Activated naive CD4-positive, alpha-beta T cell treated with anti-CD3 and anti-CD28 coated beads, Interleukin-2, amount 50 U/mL, for 16 hours (primary cell): ENCODE measurements at places on chromosomes 6 and 20.

- no peak for DNase-seq
Measured at GRCh38 chr6:151388997-151389617, 2.3 kb downstream of the ZBTB2 start.

- no peak for DNase-seq
Measured at GRCh38 chr6:154894902-154895301, 100.2 kb upstream of the TIAM2 start.

DNA sequence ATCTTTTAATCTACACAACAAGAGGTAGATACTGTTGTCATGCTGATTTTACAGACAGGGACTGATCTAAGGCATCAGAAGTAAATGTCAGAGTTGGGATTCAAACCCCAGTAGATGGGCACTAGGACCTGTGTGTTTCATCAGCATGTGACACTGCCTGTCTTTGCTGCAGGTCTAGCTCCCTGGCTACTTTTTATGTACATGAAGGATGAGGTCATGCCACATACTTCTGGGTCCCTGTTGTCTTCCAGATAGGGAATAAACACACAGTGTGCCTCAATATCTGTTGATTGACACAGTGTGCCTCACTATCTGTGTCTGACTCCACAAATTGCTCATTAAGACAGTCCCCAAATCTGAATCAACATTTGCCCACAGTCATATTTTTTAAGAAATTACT, 106.9 kb downstream of the TFAP2B start:
- DNase-seq, result no peak

- DNase-seq, result no peak
Measured at GRCh38 chr6:67594366-67594765, 1040.7 kb upstream of the ADGRB3 start.

DNA sequence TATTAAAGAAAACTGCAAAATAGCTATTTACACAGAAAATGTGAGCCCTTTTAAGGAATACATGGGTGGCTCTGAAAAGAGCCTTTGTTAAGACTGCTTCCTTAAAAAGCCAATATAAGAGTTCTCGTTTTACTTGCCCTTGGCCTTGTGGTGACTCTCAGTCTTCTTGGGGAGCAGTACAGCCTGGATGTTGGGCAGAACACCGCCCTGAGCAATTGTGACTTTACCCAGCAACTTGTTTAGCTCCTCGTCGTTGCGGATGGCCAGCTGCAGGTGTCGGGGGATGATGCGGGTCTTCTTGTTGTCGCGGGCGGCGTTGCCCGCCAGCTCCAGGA, 111.5 kb downstream of the HFE start:
- no peak for DNase-seq

- no peak for DNase-seq
Measured at GRCh38 chr20:2390951-2391675, 10.4 kb downstream of the TGM6 start.

DNA sequence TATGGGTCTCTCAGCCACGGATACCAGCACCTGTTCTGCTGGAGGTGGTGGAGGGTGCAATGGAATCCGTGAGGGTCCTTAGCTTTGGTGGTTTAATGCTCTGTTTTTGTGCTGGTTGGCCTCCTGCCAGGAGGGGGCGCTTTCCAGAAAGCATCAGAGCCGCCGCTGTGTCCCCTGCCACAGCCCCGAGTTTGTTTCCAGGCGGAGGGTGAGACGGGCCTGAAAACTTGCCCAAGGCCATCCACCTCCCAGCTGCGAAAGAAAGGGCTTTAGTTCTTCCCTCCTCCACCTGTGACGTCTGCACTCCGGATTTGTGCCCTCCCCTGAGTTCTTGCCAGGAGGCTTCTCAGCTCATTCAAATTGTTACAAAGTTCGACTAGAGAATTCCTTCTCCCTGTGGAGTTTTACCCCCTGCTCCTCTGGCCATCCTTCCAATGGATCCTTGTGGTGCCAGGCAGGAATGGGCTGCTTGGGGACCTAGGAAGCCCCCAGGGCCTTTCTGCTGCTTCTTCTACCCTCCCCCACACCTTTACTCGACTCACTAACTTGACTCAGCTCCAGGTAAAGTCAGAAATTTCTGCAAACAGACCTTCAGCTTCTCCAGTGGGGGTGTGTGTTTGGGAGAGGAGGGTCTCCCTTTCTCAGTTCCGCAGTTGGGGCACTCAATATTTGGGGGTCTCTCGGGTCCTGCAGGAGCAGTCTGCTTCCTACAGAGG, 873.7 kb downstream of the KIF16B start:
- DNase-seq, result no peak

- no peak for DNase-seq
Measured at GRCh38 chr6:158152659-158153058, 15.4 kb downstream of the SERAC1 start.

GRCh38 chr6:10478187-10479040, 42.7 kb upstream of the GCNT2 start:
- no peak for DNase-seq

- no peak for DNase-seq
Measured at GRCh38 chr6:73328790-73329189, 25.3 kb downstream of the DPPA5 start.

DNA sequence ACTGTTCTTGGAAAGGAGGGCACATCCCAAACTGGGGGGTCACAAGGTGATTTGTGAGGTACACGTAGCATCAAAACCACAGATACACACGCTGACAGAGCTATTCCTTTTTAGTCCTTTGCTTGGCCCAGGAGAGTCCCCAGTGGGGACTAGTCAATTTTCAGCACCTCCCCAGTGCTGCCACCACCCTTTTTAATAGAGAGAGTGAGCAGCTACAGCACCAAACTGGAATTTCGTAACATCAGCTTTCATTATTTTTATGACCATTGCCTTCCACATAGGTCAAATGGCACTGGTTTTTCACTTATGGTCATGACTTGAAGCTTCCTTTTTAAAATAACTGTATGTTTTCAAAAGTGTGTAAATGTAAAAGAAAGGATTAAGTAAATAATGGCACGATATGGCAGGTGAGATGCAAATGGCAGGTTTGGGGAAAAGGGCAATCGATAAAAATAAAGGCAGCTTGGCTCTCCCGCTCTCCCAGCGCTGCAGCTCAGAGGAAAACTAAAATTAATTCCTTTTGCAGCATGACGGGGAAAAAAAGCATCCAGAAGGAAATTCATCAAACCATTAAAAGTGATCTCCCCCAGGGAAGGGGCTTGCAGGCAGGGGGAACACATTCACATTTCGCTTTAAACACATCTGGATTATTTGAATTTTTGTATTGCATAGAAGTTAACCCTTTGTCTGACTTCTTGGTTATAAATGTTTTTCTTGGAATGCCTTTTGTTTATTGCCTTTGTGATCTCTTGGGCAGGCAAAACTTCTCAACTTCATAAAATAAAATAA, 95.2 kb downstream of the ANKRD60 start:
- DNase-seq, result no peak

- DNase-seq, result no peak
Measured at GRCh38 chr6:40721271-40721952, 134.2 kb upstream of the LRFN2 start.

GRCh38 chr6:149941583-149942460, at the start of gene ULBP2:
Gene ULBP2 (plus strand): TSS chr6:149942014. CDS start chr6:149942073, 59 bp downstream.
- DNase-seq, result peak; percentile 86

GRCh38 chr20:237489-237888, 10.4 kb downstream of the DEFB129 start:
- DNase-seq, result peak; percentile 18

DNA sequence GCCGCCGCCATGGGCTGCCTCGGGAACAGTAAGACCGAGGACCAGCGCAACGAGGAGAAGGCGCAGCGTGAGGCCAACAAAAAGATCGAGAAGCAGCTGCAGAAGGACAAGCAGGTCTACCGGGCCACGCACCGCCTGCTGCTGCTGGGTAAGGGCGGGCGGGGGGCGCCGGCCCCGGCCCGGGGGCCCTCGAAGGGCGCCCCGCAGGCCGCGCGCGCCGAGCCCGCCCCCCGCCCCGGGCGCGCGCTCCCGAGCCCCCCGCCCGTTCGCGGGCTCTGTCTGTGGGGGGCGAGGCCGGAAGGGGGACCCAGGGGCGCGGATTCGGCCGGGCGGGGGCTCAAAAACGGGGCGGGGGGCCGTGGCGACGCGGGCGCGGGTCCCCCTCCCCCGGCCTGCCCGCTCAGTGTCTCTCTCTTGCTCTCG, 39.2 kb downstream of the GNAS start:
- DNase-seq, result peak; percentile 49

DNA sequence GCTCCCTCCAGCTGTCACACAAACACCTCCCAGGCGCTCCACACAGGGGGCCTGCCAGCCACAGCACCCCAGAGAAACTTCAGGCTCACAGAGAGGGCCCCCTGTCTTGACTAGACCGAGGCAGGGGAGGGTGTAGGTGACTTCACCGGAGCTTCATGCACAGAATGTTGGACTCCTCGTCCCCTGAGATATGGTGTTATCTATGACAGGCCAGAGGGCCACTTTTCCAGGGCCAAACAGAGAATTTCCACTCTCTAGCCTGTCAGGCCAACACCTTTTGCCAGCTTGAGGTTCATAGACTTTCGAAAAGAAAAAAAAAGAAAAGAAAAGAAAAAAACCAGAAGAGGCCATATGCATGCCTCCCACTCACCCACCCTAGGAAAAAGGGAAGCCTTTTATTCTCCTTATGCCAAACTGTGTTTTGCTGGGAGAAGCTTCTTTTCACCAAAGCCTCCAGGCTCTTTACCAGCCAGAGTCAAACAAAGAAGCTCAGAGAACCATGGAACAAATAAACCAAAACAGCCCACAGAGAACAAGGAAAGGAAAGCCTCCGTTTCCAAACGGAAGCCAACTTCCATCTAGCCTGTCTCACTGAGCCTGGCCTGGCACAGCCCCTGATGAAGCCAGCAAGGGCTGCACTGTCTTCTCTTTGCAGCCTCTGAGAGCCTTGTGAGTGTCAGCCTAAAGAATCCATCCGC, 313.2 kb upstream of the JARID2 start:
- DNase-seq, result no peak

DNA sequence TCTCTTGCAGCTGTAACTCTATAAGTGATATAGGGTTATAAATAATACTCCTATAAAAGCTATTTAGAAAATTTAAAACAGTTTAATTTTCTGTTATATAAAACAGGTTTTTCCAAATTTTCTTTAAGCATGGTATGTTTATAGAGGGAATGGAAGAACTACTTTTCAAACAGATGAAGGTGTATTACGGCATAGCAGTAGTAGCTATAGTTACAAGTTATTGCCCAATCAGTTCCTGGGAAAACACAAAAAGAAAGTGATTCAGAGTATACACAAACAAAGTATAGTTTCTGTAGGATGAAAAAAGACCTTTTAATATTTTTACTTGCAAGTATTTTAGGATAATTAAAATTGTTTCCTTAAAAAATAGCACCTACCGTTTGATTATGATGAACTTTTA, 9.8 kb downstream of the SLC17A5 start:
- DNase-seq, result no peak

DNA sequence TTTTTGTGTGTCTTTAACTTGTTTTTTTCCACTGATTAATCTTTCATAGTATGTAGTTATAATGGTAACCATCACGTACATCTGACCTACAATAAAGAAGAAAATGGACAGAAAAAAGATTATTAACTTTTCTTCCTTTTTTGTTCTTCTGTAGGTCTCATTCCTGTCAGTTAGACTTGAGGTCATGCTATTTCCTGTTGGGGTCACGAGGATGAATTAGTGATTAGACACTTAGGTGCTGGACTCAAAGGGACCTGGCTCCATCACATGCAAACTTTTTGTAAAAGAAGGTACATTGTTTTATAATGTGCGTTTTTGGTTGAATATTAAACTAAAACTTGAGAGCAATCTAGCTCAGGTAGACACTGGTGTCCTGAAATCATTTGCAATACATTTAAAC, 14.8 kb downstream of the MARCKS start:
- DNase-seq, result no peak

- no peak for DNase-seq
Measured at GRCh38 chr6:136772685-136773472, 19.4 kb downstream of the MAP3K5 start.

DNA sequence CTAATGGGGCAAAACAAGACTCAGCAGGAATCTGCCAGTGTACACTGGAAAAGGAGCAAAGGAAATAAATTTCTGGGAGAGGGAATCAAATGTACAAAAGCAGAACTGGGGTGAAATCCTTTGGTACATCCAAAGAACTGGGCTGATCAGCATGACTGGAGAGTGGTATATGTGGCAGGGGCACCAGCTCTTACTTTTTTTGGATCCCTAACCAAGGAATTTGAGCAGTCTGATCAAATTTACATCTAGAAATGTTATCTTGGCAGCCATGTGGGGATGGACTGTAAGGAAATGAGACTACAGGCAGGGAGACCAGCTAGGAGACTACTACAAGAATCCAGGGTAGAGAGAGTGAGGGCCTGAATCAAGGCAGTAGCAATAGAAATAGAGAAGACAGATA, 1.2 kb upstream of the ZSCAN31 start:
- no peak for DNase-seq

DNA sequence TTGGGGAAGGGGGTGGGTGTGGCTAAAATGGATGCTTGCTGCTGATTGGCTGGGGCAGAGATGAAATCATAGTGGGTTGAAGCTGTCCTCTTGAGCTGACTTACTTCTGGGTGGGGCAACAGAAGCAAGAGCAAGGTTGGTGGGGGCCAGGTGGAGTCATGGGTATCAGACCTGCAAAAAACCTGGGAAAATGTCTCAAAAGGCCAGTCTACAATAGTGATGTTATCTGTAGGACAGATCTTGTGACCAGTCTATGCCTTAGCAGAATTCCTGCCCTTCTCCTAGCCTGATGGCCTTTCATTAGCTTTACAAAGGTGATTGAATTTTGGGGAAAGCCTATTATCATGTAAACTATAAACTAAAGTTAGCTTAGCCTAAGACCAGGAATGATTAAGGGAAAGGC, 945.7 kb downstream of the KIF16B start:
- DNase-seq, result no peak

DNA sequence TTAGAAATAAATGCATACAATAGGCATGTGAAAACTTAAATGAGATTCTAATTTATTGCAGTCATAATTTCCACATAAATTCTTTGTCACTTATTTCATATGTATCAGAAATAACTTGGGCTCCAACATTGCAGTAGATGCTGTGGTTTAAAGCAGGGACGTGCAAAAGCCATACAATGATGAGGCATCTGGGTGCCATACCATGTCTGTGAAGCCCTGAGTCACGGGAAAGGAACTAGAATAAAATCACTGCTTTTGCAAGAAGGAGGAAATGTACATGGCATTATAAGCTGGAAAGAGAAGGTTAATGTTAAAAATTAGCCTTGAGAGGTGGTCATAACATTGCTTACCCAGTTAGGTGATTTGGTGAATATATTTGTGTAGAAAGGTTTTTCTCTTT, 180.4 kb downstream of the SASH1 start:
- no peak for DNase-seq
